ENCODE measurements at places on chromosomes 11 and 22.

DNA sequence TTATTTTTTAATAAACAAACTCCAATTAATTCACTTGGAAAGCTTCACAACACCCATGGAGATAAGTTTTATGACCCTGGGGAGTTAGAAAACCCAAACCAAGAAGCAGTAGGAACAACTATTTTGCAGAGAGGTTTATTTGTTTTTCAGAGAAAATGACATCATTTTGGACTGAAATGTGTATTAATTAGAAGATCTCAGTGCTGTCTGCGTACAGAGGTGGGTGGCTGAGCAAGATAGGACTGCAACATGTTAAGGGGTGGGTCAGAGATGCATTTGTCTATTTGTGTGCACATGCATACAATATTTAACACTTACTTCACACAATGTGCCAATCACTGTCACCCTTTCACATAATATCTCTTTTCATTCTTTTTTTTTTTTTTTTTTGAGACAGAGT is 1.1 kb downstream of the SCGB1A1 start:
- DNase-seq: no peak

GRCh38 chr11:75440960-75441803 is 8.2 kb upstream of the KLHL35 start:
- DNase-seq: no peak

- DNase-seq: no peak
Measured at GRCh38 chr11:79263001-79263400, 177.8 kb downstream of the TENM4 start.

GRCh38 chr22:11253000-11253511 is 4274.9 kb upstream of the OR11H1 start:
- no peak for DNase-seq

- no peak for DNase-seq
Measured at GRCh38 chr11:15635521-15635920, 520.8 kb downstream of the INSC start.

DNA sequence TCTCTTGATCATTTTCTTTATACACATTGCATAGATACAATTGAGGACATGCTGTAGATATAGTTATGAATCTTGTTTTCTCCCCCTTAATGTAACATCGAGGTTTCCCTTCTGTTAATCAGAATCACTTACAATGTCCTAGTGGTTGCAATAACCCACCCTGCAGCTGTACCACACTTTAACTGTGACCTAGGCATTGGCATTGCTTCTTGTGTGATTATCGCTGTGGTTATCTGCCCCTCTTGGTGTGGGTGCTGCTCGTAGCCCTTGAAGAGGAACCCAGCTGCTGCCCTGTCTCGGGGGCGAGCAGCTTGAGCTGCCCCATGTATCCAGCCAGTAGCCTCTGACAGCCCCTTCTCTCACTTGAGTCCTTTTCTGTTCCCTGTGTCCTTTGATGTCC is 1.5 kb downstream of the DGAT2 start:
- DNase-seq: no peak

GRCh38 chr11:110338684-110339083 is 42.3 kb upstream of the RDX start:
- no peak for DNase-seq

DNA sequence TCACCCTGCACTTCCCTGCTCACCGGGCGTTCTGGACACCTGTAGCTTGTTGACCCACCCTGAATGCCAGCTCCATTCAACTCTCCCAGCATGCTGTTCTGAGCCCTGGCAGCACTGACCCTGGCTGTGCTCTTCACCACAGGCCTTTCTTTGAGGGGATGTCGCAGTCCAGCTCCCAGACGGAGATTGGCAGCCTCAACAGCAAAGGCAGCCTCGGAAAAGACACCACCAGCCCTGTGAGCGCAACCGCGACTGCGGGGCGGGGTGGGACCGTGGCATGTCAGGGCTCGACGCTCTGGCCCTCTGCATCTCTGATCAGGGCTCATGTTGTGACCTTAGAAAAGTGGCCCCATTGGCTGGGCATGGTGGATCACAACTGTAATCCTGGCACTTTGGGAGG is 47.4 kb upstream of the RAB1B start:
- no peak for DNase-seq

- DNase-seq: peak; percentile 97
Measured at GRCh38 chr11:10857709-10858438, at the start of gene ZBED5. Gene ZBED5, minus strand, starts transcription at chr11:10858053. Its CDS starts 3,108 bp downstream, at chr11:10854945.

GRCh38 chr11:61537326-61537725 is 28.8 kb downstream of the LRRC10B start:
- DNase-seq: no peak

- peak; percentile 21 for DNase-seq
Measured at GRCh38 chr22:40423310-40423688, 52.9 kb downstream of the SGSM3 start.

DNA sequence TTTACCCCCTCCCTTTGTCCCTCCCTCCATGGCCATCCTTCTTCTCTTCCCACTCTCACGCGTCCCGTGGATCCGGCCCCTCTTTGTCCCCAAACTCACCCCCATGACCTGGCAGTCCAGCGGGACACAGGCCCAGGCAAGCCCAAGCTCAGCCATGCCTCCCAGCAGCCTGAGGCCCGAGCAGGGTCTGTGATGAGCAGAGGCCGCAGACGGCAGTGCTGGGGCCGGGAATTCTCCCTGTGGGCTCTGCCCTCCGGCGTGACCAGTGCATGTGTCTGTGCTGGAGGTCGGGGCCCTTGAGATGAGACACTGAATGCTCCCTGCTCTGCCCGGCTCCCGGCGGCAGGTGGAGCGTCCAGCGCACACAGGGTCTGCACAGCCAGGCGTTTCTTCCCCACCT is 237.9 kb downstream of the BRD1 start:
- DNase-seq: no peak

- no peak for DNase-seq
Measured at GRCh38 chr22:27597703-27598444, 203.7 kb downstream of the MN1 start.

DNA sequence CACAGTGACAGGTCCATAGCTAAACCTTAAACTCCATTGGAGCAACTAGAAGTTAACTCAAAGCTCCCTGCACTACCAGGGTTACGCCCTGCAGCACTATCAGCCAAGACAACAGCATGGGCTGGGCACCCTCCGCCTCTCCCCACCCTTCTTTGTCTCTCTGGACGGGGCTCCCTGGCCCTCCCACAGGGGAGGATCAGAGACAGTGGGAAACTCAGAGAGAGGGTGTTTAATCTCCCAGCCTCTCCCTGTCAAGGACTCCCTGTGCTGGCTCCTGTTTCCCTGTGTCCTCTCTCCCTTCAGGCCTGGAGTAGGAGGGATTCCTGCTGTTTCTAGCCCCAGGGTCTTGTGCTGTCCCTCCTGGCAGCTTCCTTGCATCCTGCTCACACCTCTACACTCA is 56.9 kb upstream of the CSNK2A3 start:
- no peak for DNase-seq

DNA sequence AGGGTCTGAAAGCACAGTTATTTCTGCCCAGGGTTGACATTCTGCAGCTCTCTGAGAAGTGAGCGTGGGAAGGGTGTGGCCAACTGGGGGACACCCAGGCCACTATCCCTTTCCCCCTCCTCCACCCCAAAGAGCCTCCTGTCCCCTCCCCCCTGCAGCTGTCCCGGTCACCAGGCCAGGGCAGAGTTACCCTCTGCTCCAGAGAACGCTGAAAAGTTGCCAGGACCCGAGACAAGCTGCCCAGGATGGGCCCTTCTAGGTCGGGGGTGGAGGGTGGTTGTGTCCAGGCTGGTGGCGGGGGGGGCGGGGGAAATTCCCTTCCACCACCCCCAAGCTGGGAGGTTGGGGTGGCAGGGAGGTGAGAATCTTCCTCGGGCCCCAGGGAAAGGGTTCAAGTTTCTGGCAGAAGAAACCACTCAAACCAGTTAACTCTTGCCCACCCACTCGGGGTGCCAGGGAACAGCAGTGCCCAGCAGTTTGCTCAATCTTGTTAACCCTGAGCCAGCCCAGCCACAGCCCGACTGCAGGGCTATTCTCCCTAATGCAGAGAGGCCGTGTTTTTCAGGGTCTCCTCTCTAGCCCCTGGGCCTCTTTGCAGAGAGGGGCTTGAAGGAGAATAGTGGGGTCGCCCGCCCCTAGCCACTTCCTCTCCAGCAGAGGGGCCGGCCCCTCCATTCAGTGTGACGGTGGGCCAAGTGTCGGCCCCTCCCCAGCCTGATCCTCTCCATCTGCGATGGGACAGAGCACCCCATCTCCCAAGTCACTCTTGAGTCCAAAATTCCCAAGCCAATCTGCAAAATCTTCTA is 697 bp downstream of the LGALS1 start:
- DNase-seq: peak; percentile 28

DNA sequence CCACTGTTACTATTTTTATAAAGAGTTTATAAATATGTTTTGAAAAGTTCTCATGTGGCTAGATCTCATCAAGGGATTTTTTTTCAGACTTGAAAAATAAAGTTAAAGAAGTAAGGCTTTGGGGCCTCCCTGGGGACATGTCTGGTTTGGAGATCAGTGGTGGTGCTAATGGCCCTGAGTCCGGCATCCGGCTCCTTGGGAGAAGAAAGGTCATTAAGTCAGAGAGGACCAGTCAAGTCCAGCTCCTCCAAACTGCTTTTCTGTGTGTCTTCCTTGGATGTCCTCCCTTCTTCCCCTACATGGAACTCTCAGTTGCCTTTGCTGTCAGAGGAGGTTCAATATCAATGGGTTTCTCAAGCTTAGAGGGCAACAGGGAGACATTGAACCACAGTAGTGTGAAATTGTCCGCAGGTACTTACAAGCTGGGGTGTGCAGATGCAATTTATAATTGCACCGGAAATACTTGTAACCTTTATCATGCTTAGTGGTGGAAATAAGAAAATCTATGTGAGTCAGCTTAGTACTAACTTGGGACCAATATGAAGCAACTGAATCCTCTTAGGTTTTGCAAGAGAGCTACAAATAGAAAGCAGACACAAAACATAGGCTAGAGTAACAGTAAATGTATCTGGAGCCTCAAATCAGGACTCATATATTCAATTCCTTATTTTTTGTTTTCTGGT is 144.3 kb downstream of the TEAD1 start:
- peak; percentile 95 for DNase-seq

DNA sequence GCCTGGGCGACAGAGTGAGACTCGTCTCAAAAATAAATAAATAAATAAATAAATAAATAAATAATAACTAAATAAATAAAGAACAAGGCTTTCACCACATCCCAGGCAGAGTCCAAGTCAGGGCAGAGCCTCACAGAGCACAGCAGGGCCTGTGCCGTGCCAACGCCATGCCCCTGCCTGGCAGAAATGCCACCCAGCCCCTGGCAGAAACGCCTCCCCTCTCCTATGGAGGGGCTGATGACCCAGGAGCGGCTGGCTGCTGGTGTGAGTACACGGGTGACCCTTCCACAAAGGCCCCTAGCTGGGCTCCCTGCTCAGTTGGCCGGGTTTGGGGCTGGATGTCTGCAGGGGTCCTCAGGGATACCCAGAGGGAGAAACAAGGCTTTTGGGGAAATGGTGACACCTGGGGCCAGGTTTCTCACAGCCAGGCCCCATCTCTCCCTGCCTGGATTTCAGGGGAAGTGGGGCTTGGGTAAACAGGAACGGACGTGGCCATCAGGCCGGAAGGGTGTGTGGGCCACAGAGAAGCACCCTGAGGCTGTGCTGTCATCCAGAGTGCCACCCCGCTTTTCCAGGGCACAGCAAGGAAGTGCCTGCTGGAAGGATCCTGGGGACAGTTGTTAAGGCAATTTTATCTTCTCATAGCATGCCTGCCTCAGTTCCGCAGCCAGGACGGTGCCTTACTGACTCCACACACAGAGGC is 5.1 kb downstream of the BID start:
- no peak for DNase-seq

- peak; percentile 34 for DNase-seq
Measured at GRCh38 chr11:94183886-94184264, 55.2 kb downstream of the PANX1 start.

- no peak for DNase-seq
Measured at GRCh38 chr11:3775736-3776406, 21.5 kb downstream of the NUP98 start.

All from AG10803 (cell line).